HFFc6 (cell line): ENCODE measurements at places on chromosomes 13 and 19.

GRCh38 chr13:109819874-109820273, 33.5 kb upstream of the IRS2 start:
- DNase-seq: no peak

- DNase-seq: no peak
Observed at GRCh38 chr13:109275852-109276251, 510.5 kb downstream of the IRS2 start.

DNA sequence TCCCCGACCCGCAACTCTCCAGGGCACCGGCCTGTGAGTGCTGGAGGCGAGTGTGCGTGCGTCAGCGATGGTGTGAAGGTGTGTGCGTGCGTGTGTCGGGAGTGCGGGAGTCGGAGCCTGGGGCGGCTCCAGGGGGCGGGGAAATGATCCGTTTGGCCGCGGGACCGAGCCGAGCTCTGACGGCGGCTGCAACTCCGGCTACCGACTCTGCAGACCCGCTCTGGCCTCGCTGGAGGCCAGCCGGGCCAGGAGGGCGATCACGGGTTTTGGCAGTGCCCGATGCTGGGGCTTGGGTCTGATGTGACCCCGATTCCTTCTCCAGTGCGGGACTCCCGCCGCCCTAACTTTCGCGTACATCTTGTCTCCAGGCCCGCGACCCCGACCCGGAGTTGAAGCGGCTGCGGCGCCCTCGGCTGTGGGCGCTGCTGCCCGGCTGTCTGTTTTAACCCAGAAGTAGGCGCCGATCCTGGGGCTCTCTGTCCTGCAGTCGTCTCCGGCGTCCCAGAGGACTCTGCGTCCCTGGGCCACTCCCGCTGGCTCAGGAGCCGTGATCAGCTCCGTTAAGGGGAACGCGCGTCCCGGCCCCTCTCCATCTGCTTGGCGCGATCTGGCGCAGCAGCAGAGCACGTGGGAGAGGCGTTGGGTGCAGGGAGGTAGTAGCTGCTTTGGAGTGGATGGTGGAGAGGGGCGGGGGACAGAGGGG, 1.2 kb downstream of the CHST8 start:
- DNase-seq: no peak

GRCh38 chr13:51849145-51850101, 4.4 kb upstream of the TMEM272 start:
- DNase-seq: no peak

- DNase-seq: no peak
Observed at GRCh38 chr19:18408053-18408476, 10.6 kb upstream of the LRRC25 start.

DNA sequence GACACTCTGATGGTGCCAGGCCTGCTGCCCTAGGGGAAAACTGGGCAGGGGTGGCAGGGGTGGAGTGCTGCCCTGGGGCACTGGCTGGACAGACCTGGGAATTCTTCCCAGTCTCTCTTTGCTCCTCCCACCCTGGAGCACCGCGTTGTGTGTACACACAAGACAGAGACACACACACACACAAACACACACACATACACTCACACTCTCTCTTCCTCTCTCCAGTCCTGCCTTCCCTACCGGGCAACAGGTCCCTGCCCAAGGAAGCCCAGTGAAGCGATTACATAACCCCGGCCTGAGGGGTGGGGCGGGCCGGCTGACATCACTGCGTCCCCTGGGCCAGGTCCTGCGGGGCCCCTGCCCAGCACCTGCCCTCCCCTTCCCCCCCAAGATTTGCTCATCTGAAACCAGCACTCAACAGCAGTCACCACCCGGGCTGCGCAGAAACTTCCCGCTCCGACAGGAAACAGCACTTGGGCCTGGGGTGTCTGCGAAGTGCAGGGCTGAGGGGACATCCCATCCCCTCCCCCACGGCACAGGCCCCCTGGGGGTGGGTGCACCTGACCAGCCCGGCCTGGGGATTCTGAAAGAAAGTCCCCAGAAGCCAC, 1.2 kb downstream of the MKNK2 start:
- peak; percentile 83 for DNase-seq

DNA sequence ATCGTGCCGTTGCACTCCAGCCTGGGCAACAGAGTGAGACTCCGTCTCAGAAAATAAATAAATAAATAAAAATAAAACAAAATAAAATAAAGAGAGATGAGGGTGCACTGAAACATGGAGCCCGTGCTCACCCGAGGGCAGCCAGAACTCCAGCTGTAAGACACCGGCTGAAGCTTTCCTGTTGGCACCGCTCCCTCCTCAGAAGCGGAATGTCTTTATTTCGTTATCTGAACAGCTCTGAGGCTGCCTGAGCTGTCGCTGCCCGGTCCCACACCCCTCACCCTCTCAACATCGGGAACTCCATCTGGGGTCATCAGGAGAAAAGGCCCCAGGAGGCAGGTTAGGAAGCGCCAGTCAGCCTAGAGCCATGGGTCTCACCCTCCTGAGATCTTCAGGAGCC, 24.4 kb downstream of the ZNF787 start:
- DNase-seq: no peak

DNA sequence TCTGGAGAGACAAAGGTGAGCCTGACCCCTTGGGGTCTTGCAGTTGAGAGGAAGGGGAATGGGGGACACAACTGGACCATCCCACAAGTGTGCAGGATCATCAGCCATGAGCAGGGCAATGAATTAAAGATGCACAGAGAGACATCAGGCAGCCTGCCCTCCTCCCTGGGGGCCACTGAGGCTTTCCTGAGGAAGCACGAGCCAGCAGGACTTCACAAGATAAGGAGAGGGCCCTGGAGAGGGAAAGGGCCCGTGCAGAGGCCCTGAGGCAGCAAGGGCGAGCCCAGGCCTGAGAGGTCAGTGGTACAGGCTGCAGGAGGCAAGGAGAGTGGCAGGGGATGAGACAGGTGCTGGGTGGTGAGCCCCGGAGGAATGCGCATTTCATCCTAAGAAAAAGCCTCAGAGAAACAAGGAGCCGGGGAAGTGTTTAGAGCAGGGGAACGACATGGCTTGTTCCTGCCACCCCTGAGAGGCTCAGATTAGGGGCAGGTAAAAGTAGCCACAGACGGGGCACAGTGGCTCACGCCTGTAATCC, 9.0 kb upstream of the PRKD2 start:
- DNase-seq: no peak

GRCh38 chr19:38731654-38732301, 12.5 kb downstream of the CAPN12 start:
- DNase-seq: no peak

DNA sequence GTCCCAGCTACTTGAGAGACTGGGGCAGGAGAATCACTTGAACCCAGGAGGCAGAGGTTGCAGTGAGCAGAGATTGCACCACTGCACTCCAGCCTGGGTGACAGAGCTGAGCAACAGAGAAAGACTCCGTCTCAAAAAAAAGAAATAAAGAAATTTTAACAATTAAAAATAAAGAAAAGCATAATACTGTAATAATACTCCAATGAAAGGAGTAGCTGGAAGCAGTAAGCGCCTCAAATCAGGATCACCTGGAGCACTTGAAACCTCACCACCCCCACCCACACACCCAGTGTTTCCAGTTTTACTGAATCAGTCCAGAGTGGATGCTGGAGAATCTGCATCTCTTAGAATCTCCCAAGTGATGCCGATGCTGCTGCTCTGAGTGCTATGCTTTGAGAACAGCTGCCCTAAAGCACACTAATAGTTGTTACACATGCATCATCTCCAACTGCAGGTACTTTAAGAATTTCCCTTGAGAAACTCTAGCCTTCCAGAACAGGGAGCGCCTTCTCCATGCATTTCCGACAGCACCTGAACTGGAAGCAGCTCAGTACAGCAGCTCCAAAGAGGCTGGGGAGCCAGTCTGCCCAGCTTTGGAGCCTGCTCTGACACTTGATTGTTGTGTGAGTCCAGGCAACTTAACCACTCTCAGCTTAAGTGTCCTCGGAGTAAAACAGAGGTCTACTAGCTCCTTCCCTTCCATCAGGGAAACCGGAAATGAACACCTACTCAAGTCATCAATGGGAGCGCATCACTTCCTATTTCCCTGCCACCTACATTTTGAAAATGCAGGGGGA, 2.9 kb downstream of the ABCC4 start:
- DNase-seq: no peak

- DNase-seq: peak; percentile 82
Observed at GRCh38 chr13:65932587-65933239, 1297.4 kb downstream of the PCDH9 start.

- no peak for DNase-seq
Observed at GRCh38 chr19:37009871-37010270, 68.4 kb upstream of the ZNF420 start.

DNA sequence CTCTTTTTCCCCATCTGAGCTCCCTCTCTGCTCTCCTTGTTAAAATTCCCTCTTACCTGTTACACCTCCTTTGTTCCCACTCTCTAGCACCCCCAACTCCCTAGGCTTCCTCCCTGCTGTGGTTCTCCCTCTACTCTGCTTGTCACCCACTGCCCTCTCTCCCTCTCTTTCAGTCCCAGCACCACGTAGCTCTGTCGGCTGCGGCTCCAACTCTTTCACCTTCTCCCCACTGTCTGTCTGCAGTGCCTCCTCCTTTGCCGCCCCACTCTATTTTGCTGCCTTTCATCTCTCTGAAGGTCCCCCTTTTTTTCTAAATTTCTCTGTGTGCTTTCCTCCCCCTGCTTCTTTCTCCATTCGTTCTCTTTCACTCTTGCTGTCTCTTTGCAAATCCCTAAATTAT, 1.1 kb downstream of the ZNF836 start:
- no peak for DNase-seq

DNA sequence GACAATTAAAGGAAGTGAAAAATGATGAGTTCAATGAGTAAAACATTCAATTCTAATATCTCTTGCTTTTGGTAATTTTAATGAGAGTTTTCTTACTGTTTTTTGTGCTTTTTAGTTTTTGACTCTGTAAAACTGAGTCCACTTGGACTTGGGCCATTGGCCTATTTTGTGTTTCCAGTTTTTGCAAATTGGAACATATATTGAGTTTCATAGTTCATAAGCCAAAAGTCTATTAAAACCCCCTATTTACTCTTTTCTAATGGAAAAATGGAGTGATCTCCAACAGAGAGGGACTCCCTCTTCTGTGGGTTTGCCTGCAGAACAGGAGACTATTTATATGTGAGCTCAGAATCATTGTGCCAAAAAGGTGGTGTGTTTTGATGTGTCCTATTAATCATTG, 219.7 kb upstream of the SPRY2 start:
- no peak for DNase-seq

- DNase-seq: no peak
Observed at GRCh38 chr13:21008026-21008425, 53.4 kb downstream of the LATS2 start.

- DNase-seq: no peak
Observed at GRCh38 chr19:51460164-51460992, 2.1 kb upstream of the SIGLEC8 start.

- DNase-seq: no peak
Observed at GRCh38 chr13:35733827-35734226, 257.3 kb upstream of the MAB21L1 start.
